CD4-positive, alpha-beta T cell treated with Interleukin-17A for 4 hours (primary cell): ENCODE measurements at places on chromosomes 11 and 22.

- DNase-seq: no peak
These were observed 295.1 kb upstream of the ANO5 start for GRCh38 chr11:21897752-21898151.

GRCh38 chr11:112129656-112130055, 34.2 kb downstream of the IL18 start:
- no peak for DNase-seq

DNA sequence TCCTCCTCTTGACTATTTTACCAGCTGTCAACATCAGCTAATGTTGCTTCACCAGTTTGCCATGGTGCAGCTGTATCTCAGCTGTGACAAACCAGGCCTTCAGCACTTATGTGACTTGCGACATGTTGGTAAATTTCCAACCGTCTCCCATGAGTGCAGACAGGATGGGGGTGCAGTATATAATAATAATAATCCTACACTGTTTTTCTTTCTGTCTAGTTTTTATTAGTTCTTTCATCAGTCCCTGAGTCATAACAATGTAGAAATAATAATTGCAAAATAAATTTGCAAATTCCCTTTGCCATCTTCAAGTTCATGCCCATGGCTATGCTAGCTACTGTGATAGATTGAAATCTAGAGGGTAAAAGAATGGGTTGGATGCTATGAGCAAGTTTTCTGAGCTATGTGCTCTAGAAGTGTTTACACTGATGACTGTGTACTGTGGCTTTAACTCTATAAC, 4.9 kb downstream of the MMP13 start:
- DNase-seq: no peak

DNA sequence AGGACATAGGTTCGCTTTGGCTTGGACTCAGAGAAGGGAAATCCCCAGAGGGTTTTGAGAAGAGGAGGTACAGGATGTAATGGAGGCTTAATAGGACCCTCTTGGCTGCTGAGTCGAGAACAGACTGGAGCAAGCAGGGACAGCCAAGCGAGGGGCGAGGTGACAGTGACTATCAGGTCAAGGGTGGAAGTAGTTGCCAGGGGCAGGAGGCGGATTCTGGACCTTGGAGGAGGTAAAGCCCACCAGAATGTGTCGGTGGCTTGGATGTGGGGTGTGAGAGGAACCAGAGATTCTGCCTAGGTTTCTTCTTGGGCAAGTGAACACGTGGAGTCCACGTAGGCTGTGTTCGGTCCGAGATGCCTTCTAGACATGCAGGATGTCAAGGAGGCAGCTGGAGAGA, 4.4 kb downstream of the TRMT112 start:
- no peak for DNase-seq
